Erythroblast (primary cell): ENCODE measurements at places on chromosomes 2 and 18.

DNA sequence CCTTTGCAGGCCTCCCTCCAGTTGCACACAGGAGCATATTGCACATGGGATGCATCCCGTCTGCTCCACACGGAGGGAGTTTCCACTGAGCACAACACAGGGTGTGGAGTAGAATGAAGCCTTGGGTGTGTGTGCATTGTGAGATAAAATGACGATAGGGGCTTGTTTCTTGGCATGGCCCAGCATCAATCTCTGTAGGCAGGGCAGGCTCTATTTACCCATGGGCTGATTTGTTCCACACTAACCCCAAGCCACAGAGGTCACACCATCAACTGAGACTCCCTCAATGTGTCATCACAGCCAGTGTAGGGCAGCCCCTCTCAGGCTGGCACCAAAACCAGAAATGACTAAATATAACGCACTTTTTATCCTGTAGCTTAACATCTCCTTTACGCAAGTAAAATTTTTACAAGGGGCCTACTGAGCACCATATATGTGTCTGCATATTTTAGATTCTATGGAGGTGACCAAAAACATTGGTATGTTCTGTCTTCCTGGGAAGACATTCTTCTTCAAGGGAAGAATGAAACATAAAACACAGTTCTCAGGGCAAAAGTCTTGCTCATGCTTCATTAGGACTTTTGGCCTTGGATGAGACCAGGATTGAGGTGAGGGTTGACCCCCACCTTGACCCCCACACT is 2.7 kb upstream of the GKN1 start:
- peak; percentile 16 for DNase-seq

- DNase-seq: no peak
Measured at GRCh38 chr2:200259577-200259957, 46.9 kb upstream of the SPATS2L start.

- DNase-seq: no peak
Measured at GRCh38 chr2:153990771-153991170, 119.0 kb downstream of the GALNT13 start.

DNA sequence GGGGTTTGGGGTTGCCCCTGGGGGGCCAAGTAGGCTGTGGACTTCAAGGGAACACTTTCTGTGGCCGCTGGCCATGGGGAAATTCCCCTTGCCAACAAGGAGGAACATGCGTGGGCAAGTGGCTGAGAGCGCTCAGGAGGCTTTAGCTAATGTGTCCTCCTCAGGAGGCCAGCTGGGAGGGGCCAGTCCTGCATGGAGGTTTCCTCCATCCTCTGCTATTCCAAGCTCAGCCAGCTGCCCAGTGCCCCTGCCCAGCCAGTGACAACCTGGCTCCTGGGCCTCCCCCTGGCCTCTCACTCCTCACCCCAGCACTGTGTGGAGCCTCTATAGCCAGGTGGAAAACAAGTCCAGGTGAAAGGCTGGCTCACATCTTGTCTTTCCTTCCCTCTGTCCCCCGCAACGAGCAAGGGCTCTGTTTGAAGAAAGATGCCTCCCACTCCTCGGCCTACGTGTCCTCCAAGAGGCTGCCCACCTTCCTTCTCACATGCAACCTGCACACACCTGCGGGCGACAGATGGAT is 64.4 kb upstream of the DAPL1 start:
- DNase-seq: no peak
